ENCODE measurements at places on chromosomes 6 and 20.

DNA sequence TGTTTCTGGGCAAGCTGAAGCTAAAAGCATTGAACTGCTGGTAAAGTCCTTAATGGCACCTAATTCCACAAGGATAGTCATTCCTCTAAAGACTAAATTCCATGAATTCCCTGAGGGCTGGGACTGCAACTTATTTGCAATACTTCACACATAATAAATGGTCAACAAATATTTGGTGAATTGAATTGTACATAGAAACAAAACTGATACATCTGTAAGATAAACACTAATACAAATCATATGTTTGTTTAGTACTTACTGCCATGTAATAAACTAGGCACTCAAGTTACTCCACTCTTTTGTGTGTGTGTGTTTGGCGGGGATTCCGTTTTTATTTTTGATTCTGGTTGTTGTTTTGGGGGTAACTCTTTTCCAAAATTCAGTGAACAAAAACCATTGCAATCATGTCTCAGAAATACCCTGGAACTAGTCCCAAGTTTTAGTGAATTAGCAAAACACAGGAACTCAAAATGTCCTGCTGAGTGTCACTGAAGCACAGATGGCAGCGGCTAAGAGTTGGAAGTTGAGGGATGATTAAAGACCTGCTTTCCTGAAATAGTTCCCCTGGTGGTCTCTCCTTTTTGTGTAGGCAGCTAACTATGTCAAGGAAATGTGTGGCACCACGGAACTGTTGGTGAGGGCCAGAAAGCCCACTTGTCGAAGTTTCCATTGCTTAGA lies 74.8 kb upstream of the SNRPB2 start:
- DNase-seq, result no peak

DNA sequence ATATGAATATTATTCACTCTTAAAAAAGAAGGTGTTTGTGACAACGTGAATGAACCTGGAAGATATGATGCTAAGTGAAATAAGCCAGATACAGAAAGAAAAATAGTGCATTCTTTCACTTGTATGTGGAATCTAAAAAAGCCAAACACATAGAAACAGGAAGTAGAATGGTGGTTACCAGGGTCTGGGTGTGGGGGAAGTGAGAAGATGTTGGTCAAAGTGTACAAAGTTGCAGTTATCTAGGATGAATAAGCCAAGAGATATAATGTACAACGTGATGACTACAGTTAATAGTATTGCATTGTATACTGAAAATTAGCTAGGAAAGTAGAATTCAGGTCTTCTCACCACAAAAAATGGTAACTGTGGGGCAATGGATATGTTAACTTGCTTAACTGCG lies 151.1 kb upstream of the HCRTR2 start:
- no peak for DNase-seq

- no peak for DNase-seq
Observed at GRCh38 chr6:149323925-149324324, 6.4 kb downstream of the TAB2 start.

DNA sequence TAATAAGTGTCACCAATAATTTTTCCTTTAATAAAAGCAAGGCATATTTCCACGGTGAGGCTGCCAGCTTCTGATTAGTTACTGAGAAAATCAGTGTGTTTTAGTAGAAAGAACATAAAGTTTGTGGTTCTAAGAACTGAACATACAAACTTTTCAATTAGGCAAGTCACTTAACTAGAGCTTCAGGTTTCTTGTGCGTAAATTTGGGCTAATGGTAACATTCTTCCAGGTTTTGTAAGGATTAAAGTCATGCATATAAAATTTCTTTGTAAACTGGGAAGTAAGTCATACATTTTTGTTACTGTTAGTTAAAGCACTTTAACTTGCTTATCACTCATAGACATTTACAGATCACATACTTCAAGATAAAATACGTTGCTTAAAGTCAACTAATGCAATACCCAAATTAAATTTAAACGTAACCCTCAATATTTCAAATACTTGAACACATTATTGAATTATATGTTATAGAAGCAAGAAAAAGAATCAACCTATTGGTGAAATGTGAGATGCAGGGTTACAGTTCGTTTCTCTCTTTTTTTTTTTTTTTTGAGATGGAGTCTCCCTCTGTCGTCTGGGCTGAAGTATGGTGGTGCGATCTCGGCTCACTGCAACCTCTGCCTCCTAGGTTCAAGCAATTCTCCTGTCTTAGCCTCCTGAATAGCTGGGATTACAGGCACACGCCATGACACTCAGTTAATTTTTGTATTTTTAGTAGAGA lies 327.3 kb upstream of the NOX3 start:
- no peak for DNase-seq

- no peak for DNase-seq
Observed at GRCh38 chr20:48393311-48393685, 434.5 kb downstream of the PREX1 start.

GRCh38 chr6:74152096-74152675 lies 456.2 kb downstream of the CD109 start:
- DNase-seq, result no peak

GRCh38 chr20:17958373-17959256 lies 10.0 kb downstream of the SNX5 start:
- no peak for DNase-seq

DNA sequence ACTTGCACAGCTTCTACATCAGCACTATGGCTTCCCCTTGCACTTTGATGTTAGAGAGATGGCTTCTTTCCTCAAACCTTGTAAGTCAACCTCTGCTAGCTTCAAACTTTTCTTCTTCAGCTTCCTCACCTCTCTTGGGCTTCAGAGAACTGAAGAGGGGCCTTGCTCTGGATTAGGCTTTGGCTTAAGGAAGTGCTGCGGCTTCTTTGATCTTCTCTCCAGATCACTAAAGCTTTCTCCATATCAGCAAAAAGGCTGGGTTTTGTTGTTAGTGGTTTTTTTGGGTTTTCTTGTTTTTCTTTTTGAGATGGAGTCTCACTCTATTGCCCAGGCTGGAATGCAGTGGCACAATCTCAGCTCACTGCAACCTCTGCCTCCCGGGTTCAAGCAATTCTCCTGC lies 24.0 kb downstream of the CDK5RAP1 start:
- DNase-seq, result no peak

GRCh38 chr6:160767647-160768019 lies 65.6 kb downstream of the PLG start:
- DNase-seq, result no peak

GRCh38 chr20:50690650-50691572 lies at the start of gene RIPOR3:
Gene RIPOR3, minus strand, starts transcription at chr20:50691542. Its CDS starts 414 bp downstream, at chr20:50691128.
- DNase-seq, result no peak

GRCh38 chr6:5214570-5215052 lies 46.1 kb downstream of the LYRM4 start:
- DNase-seq, result peak; percentile 5

GRCh38 chr20:4689220-4689619 lies 32.5 kb upstream of the PRND start:
- no peak for DNase-seq

DNA sequence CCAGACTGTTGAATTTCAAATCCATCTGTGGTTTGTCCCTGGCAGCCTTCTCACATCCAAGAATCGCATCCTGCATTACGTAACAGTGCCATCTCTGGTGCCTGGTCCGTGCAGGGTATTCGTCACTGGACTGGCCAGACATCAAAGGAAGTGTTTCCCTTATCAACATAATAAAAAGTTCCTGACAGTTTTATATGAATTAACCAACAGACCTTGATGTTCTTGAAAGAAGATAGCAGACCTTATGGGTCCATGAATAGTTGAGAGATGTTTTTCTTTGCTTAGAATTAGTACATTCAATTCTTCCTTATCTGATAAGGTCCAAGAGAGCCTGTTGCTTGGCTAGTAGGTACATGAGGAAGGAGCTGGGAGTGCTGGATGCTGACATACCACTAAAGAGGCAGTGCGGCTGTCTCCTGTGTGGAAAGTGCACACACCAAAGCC lies 77.6 kb downstream of the PHACTR2 start:
- no peak for DNase-seq
